H1 (cell line): ENCODE measurements at places on chromosomes 16 and 17. TPM values are rescaled to one million over a fixed set of nuclear protein-coding genes. Genes with fewer than 3 reads are reported as not detected.

Gene CD300H
- total RNA-seq: not detected in 2 replicates

Gene TPSB2
- total RNA-seq: not detected in 2 replicates

Gene SLC6A2
- 0.40 TPM in 1 of 2 replicates, not detected in the other for total RNA-seq

Gene NUDT16L1
- total RNA-seq: 34.8 and 41.3 TPM in 2 replicates

Gene TBX6
- 2.3 and 2.8 TPM in 2 replicates for total RNA-seq

Gene GRIN2A
- 0.96 and 1.8 TPM in 2 replicates for total RNA-seq
